ENCODE measurements at places on chromosomes 4 and X.
A peak's percentile ranks its signal among the peaks of the same experiment; 100 is the strongest.

DNA sequence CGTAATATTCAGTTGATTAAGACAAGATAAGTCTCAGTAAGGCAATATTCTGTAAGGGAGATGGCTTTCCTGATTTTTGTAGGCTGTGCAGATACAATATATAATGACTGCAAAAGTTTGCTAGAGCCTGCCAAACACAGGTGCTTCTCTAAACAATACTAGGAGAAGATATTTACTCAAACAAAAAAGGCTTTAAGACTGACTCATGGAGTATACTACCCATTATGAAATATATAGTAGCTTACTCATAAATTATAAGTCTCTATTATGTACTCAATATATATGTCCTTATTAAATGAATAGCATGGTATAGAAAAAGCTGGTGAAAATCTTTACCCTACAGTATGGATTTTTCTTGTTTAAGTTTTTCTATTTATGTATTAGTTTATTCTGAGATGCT lies 93.2 kb upstream of the IL15 start:
- no peak for DNase-seq

DNA sequence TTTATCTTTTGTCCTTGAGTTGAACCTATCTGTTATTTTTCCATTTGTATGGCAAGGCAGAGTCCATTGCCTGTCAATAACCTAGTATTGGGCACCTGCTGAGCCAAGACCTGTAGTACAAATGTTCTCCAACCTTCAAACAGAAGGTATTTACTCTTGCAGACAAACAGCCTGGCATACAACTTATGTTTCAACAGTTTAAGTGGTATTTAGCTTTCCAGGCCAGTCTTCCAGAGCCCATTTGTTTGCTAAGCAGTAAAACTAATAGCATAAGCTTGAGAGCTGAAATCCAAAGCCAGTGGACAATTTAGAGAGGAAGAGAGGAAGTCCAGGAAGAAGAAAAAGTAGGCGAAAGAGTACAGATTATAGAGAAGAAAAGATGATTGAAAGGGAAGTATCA lies 979.3 kb downstream of the GLUD2 start:
- DNase-seq: no peak

GRCh38 chrX:9418262-9418661 lies 46.6 kb upstream of the TBL1X start:
- DNase-seq: no peak

DNA sequence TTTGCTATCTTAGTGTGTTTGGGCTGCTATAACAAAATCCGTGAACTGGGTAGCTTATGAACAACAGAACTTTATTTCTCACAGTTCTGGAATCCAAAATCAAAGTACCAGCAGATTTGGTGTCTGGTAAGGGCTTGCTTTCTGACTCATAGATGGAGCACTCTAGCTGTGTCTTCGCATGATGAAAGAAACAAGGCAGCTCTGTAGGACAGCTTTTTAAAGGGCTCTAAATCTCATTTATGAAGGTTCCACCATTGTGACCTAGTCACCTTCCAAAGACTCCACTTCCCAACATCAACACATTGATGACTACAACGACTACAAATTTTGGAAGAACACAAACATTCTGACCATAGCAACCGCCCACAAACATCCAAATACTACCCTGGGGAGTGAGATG lies 158.6 kb upstream of the LCORL start:
- no peak for DNase-seq

GRCh38 chr4:134747108-134747805 lies 545.7 kb upstream of the PABPC4L start:
- DNase-seq: no peak

DNA sequence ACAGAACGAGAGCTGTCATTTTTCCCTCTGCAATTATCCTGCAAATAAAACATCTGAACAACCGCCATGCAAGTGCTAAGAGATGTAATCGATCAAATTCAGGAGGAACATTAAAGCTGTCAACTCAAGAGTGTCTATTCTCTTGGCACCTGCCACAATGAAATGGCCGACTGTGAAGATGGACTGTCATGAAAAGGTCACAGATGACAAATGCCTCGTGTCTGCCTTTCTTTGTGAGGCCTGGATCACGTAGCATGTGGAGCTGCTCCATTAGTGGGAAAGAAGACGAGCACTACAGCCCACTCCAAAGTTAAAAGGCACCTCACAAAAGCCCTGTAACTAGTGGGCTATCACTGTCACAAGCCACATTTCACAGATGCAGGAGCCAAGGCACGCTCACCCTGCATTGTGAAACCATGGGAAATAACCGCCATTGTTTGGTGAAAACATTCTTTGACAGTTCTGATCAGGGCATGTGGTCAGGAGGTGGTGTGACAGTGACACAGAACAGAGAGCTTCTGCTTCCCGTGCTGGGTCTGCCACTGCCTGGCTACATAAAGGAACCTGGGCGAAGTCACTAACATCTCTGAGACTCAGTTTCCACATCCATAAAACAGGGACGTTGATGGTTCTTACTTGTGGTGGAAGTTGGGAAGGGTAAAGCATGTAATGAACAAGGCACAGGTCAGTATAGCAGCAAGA lies 98.9 kb downstream of the EVC2 start:
- DNase-seq: peak; percentile 64

GRCh38 chr4:142549248-142549647 lies 296.9 kb downstream of the INPP4B start:
- DNase-seq: no peak

DNA sequence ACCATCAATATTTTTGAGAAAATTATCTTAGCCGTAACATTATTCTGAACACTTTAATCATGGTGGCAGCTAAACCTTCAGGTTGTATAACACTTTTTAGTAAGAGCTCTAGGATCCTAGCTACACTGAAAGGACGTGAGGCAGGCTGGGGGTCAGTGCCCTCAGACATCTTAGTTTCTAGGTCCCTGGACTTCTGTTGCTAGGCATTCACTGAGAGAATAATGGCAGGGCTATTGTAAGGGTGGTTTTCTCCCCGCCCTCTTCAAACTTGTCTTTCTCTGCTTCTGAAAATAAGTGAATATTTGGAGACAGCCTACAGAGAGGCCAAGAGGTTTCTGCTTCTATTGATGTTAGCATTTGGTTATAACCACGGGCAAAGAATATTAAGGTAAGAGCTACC lies 15.4 kb upstream of the MMRN1 start:
- no peak for DNase-seq

All from vagina (tissue), 2 donors.